ENCODE measurements at places on chromosomes 12 and 14.

DNA sequence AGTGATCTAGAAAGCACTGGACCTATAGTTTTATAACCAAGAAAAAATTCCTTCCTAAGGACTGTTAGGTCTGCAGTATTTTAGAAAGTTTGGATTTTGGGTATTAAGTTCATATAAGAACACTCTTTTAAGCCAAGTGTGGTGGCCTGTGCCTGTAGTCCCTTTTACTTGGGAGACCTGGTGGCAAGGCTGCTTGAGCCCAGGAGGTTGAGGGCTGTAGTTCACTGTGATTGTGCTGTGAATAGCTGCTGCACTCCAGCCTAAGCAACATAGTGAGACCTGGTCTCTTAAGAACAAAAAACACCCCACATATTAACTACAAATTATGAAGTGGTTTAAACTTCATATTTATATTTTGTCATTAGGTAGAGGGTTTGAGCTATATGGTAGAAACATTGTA lies 9.7 kb downstream of the DNM1L start:
- no peak for DNase-seq

GRCh38 chr12:79938843-79939242 lies 3.9 kb upstream of the PPP1R12A start:
- DNase-seq, result no peak

GRCh38 chr12:26176725-26177124 lies 18.6 kb upstream of the SSPN start:
- no peak for DNase-seq

- DNase-seq, result no peak
Observed at GRCh38 chr14:79712302-79712950, 498.9 kb downstream of the DIO2 start.

DNA sequence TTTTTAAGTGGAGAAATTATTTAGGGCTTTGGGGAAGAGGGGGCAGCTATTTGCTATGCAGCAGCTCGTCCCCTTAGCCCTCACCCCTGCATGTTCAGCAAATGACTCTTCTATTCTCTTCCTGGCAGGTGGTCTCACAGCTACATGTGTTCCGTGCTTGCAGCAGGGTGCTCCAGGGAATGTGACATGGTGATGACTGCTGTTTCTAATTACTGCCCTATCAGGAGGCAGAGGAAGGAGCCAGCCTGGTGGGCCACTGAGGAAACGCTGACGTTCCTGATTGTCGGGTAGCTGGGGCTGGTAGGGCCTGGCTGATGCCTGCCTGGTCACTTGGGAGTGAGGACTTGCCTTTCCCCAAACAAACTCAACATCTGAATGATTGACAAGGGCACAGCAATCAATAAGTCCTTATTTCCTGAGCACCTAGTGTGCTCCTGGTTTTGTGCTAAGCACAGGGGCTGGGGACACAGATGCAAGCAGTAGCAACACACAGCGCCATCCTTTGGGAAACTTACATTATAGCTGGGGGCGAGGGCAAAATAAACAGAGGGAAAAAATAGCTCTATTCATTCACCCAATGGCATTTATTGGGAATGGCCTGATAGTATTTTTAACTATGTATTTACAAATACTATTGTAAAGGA lies 377.8 kb downstream of the FUT8 start:
- no peak for DNase-seq

DNA sequence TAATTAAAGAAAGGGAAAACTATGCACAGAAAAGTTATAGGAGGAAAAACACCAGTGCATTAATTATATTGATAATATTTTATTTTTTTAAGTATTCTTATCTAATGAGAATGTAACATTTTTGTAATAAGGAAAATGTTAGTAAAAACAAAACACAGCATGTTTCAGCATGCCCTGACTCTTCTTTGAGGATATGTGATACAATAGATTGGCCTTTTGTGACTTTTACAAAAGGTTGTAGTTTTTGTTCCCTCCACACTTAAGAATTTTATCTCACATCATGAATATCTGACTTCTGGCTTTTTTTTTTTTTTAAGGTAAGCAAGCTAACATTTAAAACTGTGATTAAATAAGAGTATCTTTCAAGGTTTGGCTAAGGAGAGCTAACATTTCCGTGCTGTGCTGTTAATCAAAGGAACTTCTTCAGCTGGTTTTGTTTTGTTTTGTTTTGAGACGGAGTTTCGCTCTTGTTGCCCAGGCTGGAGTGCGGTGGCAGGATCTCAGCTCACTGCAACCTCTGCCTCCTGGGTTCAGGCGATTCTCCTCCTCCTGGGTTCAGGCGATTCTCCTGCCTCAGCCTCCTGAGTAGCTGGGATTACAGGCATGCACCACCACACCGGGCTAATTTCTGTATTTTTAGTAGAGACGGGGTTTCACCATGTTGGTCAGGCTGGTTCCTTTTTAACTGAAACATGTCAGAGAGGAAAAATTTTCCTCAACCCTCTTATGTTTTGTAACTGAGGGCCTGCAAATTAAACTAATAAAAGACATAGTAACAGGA lies 30.8 kb upstream of the RESF1 start:
- DNase-seq, result no peak

DNA sequence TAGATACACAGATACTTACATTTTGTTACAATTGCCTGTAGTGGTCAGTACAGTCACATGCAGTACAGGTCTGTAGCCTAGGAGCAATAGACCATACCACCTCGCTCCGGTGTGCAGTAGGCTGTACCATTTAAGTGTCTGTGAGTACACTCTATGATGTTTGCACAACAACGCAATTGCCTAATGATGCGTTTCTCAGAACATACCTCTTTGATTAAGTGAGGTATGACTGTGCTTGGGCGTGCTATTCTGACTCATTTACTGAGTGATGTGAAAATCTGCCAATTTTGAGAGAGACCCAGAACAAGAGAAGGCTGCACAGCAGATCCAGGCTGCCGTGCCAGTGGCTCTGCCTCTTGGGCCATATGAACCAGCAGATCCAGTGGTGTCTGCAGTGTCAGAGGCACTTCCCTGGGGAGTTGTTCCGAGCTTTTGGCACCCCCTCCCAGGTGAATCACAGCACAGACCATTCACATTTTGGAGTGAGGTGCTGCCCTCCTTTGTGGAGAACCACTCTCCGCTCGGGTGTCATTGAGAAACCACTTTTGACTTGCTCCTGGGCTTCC lies 20.4 kb downstream of the DLK1 start:
- DNase-seq, result no peak

DNA sequence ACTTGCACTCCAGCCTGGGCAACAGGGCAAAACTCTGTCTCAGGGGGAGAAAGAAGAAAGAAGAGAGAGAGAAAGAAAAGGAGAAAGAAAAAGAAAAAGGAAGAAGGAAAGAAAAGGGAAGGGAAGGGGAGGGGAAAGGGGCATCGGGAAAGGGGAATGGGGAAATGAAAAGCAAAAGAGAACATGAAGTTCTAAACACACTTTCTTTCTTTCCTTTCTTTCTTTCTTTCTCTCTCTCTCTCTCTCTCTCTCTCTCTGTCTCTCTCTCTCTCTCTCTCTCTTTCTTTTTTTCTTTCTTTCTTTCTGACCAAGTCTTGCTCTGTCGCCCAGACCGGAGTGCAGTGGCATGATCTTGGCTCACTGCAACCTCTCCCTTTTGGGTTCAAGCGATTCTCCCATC lies 76.9 kb downstream of the RPS6KA5 start:
- no peak for DNase-seq

Measured in CD4-positive, alpha-beta T cell treated with Interleukin-15 for 1 hour (primary cell).